Activated CD4-positive, alpha-beta T cell treated with anti-CD3 and anti-CD28 coated beads, Interleukin-2, amount 10 ng/mL, durations not matched to agents 7 days and 5 days (primary cell): ENCODE measurements at places on chromosomes 16 and 17.
A peak's percentile ranks its signal among the peaks of the same experiment; 100 is the strongest.

DNA sequence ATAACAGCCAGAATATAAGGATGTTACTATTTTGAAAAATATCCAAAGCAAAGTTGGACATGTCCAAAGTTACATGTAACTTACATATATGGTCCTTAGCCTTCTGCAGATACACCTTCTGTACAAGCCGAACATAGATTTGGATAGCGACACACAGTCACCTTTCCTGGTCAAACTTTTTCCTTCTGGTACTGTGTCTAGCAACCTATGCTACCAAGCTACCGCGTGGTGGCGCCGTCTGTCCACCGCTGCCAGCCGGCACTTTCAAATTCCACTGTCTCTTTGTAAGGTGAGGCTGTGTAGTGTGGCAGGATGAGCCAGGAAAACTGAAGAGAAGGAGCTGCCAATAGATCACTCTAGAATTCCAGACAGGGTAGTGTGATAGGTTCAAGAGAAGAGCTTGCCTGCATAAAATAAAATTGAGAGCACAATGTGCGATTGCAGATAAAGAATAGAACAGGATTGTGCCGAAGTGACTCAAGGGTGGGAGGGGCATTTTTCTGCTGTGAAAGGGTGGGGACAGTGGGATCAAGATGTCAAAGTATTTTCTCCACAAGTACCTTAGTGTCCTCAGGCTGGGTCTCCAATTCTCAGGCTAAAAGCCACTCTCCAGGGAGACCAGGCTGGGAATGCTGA lies 366.9 kb downstream of the SLC39A11 start:
- DNase-seq: peak; percentile 57

- no peak for DNase-seq
These were observed 12.5 kb upstream of the SLC16A11 start for GRCh38 chr17:7056386-7056785.

DNA sequence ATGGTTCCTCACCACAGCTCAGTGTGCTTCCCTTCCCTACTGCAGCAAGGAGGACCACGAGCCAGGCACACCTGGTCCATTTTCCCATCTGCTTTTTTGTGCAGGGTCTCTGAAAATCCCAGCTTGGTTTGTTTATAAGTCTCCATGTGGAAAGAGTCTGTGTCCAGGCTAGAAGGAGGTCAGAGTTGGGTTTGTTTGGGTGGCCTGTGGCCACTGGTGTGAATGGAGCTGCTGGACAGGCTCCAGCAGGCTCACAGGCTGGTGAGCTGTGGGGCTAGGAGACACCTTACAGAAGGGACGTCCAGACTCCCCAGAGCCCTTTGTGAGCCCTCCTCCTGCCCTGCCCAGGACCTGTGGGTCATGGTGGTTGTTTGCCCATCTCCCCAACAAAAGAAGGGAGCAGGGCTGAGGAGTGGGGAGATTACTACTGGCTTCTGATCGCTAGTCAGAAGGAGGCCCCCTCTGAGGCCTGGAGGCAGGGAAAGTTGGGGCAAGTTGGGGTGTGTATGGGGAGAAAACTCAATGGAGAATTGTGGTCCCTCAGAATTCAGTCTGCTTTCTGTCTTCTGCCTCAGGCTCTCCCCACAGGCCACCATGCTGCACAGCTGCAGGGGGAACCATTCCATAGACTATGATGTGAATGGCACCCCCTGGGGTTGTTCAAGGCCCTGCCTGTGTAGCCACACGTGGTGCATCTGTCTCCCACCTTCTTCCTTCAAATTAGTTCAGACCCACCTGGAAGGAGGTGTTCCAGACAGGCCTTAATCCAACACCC lies 4.1 kb downstream of the RARA start:
- no peak for DNase-seq

DNA sequence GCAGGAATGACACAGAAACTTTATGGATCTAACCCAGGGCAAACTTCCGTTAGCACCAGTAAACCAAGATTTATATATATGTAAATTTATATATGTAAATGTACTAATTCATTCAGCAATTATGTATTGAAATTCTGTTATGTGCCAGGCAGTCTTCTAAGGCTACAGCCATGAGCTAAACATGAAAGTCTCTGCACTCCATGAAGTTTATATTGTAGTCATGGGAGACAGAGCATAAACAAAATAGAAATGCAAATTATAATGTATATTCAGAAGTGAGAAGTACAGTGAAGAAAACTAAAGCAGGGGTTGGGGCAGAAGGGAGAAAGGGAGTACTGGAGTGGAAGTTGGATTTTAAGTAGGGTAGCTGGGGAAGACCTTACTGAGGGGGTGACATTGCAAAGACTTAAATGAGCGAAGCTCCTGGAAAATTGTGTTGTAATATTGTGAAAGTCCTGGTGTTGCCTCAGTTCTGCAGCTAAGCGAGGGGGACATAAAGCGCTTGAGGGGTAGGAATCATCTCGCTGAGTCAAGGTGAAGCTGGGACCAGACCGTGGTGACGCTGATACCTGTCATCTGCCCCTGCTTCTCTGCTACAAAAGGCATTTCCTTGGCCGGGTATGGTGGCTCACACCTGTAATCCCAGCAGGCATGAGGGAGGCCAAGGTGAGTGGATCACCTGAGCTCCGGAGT lies 64.8 kb downstream of the YPEL2 start:
- no peak for DNase-seq

DNA sequence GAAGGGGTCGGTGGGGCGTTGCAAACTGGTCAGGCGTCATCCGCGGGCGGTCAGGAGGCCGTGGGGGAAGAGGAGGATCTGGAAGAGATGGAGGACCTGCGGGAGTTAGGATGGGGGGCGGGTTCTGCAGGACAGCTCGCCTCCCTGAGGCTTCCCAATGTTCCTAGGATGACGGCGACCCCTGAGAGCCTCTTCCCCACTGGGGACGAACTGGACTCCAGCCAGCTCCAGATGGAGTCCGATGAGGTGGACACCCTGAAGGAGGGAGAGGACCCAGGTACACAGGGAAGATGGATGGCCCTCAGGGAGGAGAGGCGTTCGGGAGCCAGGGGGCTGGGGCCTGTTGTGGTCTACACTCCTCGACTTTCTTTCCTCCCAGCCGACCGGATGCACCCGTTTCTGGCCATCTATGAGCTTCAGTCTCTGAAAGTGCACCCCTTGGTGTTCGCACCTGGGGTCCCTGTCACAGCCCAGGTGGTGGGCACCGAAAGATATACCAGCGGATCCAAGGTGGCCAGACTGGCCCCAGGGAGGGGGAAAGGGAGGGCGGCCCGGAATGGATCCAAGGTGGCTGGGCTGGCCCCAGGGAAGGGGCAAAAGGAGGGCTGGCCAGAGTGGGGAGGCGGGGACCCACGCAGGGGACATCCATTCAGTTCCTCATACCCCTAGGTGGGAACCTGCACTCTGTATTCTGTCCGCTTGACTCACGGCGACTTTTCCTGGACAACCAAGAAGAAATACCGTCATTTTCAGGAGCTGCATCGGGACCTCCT lies 839 bp downstream of the PLD2 start:
- DNase-seq: no peak

DNA sequence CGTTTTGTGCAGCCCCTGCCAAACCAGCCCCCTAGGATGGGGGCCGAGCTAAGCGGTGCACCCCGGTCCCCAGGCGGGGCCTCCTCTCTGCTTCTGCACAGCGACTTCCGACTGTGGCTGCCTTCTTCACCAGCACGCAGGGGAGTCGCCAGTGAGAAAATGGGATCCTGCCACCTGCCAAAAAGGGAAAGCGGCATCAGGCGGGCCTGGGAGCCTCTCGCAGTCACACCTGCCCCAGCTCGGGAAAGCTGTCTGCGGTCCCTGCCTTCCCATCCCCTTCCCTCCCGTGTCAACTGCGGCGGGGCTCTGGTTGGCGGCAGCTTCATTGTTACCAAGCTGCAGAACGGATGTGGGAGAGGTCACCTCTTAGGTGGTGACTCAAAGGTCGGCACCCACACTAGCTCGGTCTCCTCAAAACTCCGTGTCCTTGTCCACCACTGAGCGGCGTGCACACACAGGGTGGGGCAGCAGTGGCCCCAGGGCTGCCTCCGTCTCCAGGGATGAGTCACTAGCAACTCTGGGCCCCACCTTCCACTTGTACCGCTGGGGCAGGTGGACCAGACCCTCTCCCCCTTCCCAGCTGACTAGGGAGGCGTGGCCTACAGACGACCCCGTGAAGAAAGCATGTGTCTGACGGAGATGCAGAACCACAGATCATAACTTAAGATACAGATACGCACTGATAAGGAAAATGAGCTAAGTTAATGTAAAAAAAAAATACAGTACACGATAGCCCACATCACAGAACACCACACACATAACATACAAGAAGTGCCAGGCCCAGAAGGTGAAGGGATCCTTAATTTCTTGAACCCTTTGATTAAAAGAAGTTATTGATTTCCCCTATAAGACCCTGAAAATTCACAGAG lies 1.5 kb upstream of the PCYT2 start:
- no peak for DNase-seq

DNA sequence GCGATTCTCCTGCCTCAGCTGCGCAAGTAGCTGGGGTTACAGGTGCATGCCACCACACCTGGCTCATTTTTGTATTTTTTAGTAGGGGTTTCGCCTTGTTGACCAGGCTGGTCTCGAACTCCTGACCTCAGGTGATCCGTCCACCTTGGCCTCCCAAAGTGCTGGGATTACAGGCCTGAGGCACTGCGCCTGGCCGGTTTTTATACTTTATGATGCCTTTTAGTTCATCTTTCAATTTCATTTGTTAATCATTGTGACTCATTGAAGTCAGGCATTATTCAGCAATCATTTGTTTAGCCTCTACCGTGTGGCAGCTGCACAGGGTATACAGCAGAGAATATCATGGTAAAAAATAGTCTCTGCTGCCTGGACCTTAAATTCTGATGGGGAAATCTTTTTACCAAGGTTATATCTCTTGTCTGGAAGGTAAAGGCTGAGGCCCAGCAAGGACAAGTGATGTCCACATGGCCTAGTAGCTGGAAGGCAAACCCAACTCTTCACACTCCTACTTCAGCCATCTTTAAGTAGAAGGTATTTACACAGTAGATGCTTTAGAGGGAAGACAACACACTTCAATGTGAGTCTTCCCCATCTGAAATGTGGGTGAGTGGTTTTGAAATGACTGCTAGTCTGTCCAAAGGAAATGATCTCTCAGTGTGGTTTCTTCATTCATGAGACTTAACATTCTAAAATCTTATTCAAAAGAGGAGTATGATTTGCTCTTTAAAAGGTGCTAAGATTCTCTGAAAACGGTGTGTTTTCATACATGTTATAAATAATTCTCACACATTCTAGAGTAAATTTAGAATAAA lies 2.4 kb downstream of the PRPSAP2 start:
- DNase-seq: peak; percentile 37
